Amniotic epithelial cell (primary cell): ENCODE measurements at places on chromosomes 11 and 22.

- no peak for DNase-seq
Measured at GRCh38 chr11:69682681-69683326, 7.7 kb upstream of the LTO1 start.

- DNase-seq = no peak
Measured at GRCh38 chr22:40813912-40814315, 5.2 kb downstream of the SLC25A17 start.

DNA sequence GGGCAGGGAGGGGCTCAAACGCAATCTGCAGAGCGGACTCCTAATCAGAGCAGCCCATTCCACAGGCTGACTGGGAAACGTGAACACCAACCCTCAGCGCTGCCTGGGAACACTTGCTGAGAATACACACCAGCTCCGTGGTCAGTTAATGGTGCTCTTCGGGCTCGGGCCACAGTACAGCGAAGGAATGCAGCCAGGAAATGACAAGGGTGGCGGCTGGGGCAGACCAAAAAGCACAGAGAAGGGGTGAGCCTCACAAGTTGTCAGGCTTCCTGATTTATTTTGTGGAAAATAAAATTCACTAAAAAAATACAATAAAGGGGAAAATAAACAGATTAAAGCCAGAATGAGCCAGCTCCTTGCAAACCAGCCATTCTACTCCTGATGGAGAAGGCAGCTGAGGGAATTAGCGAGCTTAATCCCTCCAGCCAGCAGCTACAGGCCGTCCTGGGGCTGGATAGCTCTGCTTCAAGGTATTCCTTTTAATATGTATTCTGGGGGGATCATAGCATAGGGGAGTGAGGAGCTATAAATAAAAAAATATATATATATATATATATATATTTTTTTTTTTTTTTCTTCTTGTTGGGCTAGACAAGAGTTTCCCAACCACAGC is 165.5 kb upstream of the NTM start:
- no peak for DNase-seq

DNA sequence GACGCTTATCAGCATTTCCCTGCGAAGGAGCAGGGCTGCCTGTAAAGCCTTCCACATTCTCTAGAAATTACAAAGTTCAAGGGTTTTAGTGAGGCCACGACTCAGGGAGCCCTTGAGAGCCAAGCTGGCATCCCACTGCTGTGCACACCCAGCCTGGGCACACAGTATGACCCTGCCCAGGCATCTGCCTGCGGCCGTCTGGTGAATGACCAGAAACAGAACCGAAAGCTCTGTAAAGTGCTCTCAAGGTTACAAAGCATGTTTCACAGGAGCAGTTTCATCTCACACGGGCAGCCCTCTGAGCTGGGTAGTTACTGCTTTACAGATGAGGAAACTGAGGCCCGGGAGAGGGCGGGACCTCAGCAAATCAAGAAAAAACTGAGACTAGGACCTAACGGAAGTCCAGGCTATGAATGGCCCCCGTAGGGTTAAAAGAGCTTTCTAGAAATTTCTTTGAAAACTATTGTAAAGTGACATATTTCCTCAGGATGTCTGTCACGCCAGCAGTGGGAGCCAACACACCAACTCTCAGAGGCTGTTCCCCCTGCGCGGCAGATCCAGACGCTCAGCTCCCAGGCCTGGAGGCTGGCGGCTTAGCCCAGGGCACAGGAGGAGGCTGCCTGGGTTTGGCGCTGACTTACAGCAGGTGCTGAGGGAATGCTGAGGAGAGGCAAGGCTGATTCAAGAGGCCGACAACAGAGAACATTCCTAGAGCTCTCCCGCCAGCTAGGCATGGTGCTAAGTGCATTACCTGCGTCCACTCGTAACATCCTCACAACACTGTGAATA is 7.7 kb upstream of the TCF20 start:
- DNase-seq = no peak

DNA sequence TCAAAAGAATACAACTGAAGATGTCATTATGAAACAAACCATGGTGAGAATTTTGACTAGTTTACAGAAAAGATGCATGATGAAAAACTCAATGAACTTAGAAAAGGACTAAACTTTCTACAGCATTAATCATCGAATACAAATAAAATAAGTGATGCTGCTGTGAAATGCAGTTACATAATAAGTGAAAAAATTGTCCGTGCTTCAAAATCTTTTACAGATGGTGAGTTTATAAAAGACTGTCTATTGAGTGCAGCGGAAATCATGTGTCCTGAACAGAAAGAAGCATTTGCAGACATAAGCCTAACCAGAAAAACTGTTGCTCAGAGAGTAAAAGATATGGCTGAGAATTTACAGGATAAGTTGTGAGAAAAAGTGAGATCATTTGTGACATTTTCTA is 33.8 kb downstream of the NEAT1 start:
- no peak for DNase-seq
